ENCODE measurements at places on chromosomes 4 and X.

DNA sequence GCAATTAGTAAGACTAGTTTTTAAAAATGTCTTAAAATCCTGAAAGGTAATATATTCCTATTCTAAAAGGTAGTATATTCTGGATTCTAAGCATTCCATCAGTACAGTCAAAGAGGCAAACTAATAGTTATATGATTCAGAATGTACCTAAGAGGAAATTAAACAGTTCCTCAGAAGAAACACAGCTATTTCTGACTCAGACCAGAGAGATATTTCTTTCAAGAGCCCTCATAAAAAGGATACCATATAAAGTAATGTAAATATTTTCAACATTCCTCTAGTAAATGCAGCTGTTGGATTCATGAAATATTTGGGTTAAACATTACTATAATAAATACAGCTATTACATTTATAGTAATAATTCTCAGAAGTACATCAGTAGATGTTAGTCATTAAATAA is 358.3 kb downstream of the MAGEB5 start:
- no peak for DNase-seq

DNA sequence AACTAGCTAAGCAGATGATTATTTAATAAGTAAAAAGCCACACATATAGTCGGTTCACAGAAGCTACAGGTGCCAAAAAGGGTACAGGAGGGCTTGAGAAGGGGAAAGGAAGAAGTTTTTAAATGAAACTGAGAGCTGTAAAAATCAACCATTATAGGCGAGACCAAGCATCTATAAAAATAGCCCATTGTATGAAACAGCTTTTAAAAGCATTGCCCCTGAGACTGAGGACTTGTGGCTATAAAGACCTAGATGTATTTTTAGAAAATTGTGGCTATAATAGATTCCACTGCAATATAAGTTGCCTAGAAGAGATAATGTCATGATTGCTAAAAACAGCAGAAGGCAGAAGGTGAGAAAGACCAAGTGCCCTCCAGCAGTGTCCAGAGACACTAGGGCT is 15.0 kb upstream of the TTC29 start:
- no peak for DNase-seq

GRCh38 chr4:5974321-5974720 is 43.9 kb downstream of the C4orf50 start:
- DNase-seq: no peak

- no peak for DNase-seq
Measured at GRCh38 chr4:40587826-40588225, 41.8 kb downstream of the RBM47 start.

DNA sequence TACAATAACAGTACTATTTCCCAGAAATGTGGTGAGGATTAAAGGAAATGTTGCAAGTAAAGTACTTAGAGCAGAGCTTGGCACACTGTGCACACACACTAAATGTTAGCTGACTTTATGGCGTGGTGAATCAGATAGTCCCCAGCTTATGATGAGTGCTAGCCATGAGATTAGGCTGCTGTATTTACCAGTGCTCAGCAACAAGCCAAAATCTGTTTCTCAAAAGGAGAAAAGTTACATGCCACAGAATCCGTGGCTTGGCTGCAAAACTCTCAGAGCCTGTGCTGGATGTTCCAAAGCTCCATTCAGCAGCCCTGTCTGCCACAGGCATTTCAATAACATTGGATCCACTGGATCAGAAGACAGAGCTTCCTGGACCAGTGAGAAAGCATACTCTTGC is 12.8 kb upstream of the STBD1 start:
- DNase-seq: no peak
